ENCODE measurements at places on chromosomes 11 and 22. TPM values are rescaled to one million over a fixed set of nuclear protein-coding genes. Genes with fewer than 3 reads are reported as not detected.

YPEL4 gene
- total RNA-seq: not detected

SPON1 gene
- total RNA-seq: 0.19 TPM

GPHA2 gene
- not detected for total RNA-seq

P4HA3 gene
- total RNA-seq: not detected

Data from GM12878 (cell line).